ENCODE measurements at places on chromosomes 7 and 10.

GRCh38 chr10:25261558-25261957, 86.8 kb downstream of the GPR158 start:
- no peak for DNase-seq

GRCh38 chr7:4037308-4037707, 644.8 kb upstream of the FOXK1 start:
- no peak for DNase-seq

- no peak for DNase-seq
Observed at GRCh38 chr7:66313886-66314568, 108.9 kb downstream of the TPST1 start.

DNA sequence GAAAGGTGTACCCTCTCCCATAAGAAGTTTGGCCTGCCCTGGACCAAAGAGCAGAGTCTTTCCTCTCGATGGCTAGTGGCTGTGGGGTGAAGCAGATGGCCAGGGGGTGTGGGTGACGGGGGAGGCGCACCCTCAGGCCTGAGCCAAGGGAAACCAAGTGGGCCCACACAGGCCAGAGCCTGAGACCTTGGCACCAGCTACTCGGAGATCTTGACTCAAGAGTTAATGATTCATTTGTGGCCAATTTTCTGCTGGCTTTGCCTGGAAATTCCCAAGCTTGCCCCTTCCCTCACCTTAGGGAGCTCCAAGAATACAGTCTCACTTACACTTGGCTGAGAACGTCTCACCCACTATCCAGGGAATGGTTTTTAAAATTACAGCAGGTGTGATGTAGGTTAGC, 42.7 kb downstream of the ZMIZ1 start:
- DNase-seq = peak; percentile 78

DNA sequence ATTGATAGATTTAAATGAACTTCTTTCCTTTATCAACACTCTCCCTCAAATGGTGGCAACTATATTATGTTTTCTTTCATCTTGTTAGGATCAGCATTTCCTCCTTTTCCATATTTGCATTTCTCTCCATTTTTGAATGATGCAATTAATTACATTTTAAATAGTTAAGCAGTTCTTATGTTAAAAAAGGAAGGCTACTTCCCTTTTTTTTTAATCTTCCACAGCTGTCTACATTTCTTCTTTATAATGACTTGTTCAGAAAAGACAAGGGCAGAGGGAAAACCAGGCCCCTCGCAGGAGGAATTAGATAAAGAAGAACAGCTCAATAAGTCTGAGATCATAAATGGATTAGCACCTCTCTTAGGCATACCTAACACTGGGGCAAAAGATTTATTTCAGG, 208.9 kb downstream of the ARL4A start:
- no peak for DNase-seq

GRCh38 chr7:75963381-75963995, 30.9 kb downstream of the TMEM120A start:
- DNase-seq = no peak

GRCh38 chr10:72953687-72954086, 919 bp downstream of the PLA2G12B start:
- DNase-seq = peak; percentile 4

DNA sequence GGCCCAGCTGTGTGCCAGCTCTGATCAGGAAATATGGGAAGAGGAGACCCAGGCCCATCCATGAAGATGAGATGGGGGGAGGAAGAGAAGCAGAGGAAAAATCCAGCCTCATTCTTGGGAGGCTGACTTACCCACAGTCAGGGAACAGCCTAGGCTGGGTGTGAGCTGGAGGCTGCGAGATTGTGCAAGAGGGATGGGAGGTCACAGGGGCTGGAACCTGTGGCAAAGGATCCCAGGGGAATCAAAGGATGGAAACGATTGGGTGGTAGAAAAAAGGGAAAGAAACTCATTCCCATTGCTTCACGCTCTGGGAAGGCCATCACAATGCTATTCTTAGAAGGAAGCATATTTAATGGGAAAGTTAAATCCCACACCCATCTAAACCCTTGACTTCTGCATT, 26.7 kb upstream of the CRHR2 start:
- no peak for DNase-seq

DNA sequence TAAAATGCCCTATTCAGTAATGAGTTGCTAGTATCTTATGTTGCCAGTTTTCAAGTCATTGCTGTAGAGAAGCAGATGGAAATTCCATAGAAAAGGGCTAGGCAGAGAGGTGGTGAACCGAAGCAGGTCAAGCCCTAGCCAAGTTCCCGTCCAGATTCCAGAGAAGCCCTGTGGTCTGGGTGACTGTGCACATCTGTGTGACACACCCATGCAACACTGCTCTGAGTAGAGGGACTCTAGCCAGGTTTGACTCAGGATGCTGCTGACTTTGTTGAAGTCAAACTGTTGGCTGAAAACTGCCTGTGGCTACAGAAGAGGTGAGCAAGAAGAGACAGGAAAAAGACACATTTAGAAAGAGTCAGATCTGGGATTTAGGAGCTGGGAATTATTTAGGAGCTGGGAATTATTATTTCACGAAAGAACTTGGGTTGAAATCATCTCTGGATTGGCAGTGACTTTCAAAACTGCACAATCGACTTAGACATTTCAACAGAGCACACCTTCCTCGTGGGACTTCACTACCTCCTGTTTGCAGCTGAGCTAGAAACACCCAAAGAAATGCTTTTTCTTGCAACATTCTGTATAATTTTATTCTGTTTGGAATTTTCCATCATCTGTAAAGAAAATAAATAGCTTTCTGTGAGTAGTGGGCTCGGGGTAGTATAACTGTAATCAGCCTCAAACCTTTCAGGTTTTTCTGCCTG, 149.1 kb upstream of the PRKCQ start:
- DNase-seq = no peak

DNA sequence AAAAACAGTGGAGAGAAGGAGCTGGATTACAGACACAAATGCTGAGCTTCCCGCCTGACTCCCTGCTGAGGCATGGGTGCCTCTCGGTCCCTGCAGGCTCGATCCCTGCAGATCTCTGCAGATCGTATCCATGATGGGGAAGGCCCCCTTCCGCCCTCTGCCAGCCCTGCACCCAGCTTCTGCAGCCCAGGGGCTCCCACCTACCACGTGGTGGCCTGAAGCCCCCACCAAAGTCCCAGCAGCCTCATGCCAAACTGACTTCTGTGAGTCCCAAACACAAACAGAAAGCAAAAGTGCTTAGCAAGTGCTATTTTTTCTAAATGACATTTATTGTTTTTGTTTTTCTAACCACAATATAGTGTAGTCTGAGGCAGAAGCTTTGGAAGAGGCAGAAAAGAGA, 127.1 kb upstream of the CHST15 start:
- no peak for DNase-seq

DNA sequence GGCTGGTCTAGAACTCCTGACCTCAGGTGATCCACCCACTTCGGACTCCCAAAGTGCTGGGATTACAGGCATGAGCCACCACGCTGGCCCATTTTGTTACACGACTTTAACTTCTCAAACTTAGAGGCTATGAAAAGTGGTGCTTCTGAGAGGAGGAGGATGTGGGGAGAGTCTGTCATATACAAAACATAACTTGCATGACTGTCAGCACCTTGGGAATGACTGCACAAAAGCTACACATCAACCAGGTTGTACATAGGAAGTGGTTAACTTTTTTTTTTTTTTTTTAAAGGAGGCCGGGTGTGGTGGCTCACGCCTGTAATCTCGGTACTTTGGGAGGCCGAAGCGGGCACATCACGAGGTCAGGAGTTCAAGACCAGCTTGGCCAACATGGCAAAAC, 43.4 kb upstream of the GSDME start:
- no peak for DNase-seq

- no peak for DNase-seq
Observed at GRCh38 chr7:70668606-70669358, 463.2 kb upstream of the GALNT17 start.

DNA sequence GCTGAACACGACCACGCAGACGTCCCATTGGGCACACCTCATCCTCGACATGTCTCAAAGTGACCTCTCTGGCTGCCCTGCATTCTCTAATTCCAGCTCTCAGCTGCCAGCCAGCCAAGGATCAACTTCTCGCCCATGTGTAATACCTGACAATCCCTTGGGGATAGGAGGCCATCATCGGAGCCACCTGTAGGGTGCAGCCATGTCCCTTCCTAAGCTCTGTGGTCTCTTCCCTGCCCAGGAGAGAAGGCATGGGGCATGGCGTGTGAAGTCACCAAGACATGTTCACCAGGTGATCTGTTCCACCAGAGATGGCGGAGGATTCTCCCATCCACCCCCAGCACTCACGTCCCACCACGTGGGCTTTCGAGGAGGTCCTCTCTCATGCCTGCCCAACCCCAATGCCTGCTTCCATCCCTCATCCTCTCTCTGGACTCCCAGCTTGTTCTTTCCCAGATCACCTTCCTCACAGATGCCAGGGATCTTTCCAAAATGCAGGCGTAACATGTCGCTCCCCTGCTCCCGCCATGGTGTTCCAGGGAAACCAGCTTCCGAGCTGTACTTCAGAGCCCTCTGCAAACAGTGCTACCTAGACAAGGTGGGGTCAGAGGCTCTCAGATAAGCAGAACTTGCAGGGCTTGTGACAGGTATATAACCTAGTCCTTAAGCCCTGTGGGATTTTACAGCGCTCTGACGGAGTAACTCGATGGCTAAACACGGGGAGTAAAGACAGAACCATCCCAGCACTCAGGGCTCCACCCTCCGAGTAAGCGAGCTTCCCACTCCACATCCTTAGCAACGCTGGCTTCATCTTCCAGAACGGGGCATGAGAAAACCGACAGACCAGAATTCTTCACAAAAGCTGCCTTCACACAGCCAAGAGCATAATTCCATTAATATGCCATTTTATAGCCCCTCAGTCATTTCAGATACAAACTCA, 41.1 kb downstream of the BRI3 start:
- peak; percentile 42 for DNase-seq

DNA sequence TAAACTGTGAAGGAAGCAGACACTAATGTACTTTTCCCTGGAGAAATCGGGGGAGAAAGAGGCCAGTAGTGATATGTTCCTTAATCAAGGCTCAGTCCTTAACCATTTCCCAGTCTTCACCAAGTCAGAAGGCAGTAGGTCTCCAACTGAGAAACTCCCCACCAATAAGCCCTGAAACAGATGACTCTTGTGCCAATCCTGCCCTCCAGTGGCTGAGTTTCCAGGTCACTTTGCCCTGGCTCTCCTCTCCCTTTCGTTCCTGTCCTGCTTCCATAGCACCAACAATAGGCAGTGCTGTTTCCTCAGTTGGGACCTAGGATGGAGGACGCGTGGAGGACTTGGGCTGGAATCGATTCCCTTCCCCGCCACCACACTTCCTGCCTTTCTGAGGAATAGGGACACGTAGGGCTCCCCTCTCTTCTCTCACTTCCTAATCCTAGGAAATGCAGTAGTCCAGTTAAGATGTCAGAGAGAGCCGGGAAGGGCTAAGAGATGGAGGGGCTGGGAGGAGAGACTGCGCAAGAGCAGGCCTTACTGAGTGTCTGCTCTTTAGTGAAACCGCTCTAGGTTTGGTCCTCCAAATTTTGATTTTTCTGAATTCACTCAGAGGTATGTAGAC, 23.4 kb downstream of the ATOH7 start:
- peak; percentile 74 for DNase-seq

GRCh38 chr7:127437241-127437640, 44.7 kb upstream of the ZNF800 start:
- no peak for DNase-seq

DNA sequence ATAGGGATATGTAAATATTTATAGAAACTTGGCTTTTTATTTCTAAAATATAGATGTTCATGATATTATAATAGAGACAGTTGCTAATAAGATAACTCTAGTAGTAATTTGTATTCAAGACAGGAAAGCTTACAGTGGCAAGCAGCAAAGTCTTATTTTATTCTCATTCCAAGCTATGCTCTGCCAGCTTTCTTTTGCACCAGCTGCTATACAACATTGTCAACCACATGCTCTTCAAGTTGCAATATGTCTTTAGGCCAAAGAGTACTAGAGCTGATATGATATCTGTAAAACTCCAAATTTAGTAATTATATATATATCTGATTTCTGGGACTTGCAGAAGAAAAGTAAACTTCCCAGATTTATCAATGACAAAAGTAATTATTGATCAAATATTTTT, 350.1 kb downstream of the HGF start:
- no peak for DNase-seq

GRCh38 chr10:129192344-129193128, 274.5 kb upstream of the MGMT start:
- no peak for DNase-seq

- no peak for DNase-seq
Observed at GRCh38 chr10:11517150-11517549, 94.3 kb downstream of the USP6NL start.

DNA sequence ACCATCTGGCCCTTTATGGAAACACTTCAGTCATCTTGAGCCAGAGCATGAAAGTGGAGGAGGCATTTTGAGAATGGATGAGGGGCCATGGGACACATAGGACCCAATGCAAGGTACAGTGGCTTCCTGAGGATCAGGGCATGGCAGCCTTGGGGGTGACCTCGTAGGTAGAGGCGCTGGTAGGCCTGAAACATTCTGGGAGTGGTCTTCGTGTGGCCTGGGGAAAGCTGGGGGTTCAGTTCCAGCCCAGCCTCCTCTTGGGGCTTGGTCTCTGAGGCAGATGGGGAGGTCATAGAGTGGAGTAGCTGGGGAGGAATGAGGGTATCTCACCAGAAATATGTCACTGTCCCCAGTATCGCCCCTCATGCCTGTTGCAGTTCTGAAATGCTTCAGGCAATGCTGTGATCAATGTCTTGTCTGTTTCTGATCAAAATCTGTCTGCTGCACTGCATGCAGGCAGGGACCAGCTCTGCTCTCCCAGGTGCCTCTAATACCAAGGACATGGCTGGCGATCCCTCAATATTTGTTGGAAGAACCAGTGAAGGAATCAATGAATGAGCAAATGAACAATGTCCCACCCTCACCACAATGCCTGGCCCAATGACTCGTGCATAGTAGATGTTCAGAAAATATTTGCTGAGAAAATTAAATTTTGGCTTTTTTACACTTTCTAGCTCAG, 90.9 kb downstream of the CHST15 start:
- no peak for DNase-seq

DNA sequence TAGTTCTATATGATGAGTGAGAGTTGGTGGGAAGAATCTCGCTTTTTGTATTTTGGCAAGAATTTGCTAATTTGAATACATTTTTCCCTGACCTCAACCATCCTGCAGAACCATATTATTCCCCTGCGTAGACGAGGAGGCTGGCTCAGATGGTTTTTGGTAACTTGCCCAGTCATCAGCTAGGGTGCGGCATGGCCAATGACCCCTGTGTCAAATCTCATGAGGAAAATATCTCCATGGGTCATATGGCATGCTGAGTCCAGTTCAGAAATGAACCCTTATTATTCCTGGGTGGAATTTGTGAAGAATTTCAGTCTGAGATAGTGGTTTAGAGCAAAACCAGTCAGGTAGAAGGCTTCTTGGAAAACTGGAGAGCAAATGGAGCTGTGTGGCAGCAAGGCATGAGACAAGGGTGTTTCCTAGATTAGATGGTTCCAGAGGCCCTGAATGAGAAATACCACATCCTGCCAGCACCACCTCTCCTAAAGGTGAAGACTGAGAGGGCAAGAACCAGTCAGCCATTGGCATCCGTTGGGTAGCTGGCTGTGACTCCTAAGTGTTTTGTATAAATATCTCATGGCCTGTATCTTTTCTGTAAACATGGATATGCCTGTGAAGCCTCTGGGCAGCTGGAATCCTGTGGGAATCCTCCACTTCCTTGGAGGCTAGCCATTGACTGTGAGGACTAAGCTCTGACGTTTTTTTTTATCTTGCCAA, 5.8 kb upstream of the UPP1 start:
- DNase-seq = peak; percentile 96

GRCh38 chr7:18262058-18262457, 233.5 kb upstream of the HDAC9 start:
- DNase-seq = peak; percentile 55
